Lung (tissue), 17 donors: ENCODE measurements at places on chromosomes 1 and 21.

DNA sequence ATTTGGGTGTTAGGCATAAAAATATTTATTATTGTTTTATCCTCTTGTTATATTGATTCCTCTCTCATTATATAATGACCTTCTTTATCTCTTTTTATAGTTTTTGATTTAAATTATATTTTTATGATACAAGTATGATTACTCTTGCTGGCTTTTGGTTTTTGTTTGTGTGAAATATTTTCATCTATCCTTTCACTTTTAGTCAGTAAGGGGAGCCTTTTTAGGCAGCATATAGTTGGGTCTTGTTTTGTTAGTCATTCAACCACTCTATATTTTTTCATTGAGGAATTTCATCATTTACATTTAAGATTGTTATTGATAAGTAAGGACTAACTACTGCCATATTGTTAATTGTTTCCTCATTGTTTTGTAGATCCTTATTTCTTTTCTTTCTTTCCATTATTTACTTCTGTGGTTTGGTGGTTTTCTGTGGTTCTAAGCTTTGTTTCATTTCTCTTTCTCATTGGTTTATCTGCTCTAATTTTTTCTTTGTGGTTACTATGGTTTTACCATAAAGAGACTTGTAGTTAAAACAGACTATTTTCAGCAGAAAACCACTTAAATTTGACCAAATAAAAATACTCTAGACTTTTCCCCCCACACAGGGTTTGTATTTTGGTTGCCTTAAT, 593.1 kb downstream of the NUF2 start:
- DNase-seq: no peak

DNA sequence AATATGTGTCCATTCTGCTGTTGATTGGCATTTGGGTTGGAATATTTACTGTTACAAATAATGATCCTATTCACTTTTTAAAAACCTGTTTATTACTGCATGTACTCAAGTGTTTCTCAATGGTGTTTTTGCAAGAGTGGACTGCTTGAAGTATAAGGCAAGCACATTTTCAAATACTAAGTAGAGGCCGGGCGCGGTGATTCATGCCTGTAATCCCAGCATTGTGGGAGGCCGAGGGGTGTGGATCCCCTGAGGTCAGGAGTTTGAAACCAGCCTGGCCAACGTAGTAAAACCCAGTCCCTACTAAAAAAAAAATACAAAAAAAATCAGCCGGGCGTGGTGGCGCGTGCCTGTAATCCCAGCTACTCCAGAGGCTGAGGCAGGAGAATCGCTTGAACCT, 276.9 kb upstream of the ADGRL4 start:
- DNase-seq: no peak

- DNase-seq: no peak
These were observed 41.9 kb upstream of the LRP8 start for GRCh38 chr1:53369761-53370160.

DNA sequence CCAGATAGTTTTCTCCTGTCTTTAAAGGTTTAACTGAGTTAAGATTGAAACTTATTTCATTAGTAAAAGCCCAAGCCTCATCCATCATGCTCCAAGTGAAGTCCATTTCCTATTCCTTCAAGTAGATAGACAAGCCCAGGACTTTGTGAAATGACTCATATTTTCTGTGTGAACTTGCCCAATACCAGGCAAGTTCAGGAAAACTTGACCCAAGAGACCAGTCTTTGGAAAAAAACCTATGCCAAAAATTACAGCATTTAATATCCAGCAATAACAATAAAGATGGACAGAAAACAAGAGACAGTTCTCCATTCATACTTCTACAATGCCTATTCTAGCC, 405 bp upstream of the RAB29 start:
- no peak for DNase-seq

GRCh38 chr1:101338714-101339430, 102.1 kb downstream of the S1PR1 start:
- no peak for DNase-seq

- DNase-seq: peak; percentile 74
These were observed 66.1 kb downstream of the PLXNA2 start for GRCh38 chr1:208178091-208178529.

DNA sequence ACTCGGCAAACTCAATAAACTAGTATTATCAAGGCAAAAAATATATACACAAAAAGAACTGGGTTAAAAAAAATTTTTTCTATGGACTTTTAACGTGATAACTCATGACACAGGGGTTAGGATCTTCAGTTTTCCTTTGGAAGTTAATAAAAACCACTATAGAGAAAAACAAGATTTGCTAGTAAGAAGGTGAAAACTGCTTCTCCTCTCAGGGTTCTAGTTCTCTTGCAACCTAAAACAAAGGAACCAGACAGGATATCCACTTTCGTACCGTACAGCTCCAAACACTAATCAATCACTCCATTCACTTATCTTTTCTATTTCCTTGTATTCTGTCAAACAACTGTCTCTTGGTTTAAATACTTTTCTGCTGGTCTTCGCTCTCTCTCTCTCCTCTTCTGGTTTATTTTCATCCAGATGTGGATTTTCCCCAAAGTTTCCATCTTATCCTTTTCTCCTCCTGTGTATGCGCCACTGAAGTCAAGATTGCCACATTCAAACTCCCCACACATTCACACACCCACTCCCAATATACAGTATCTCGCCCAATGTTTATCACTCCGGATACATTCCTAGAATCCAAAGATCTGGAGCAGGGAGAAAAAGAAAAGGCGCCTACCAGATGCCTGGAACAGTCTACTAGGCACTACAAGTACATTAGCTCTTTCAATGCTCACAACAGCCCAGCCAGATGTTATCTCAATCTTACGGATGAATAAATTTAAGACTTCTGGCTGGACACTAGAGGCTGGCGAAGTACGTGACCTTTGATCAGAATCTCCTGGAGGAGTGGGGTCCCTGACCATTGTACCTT, 775 bp upstream of the PRPF38B start:
- no peak for DNase-seq

GRCh38 chr1:64851664-64852063, 106.8 kb downstream of the RAVER2 start:
- DNase-seq: no peak

DNA sequence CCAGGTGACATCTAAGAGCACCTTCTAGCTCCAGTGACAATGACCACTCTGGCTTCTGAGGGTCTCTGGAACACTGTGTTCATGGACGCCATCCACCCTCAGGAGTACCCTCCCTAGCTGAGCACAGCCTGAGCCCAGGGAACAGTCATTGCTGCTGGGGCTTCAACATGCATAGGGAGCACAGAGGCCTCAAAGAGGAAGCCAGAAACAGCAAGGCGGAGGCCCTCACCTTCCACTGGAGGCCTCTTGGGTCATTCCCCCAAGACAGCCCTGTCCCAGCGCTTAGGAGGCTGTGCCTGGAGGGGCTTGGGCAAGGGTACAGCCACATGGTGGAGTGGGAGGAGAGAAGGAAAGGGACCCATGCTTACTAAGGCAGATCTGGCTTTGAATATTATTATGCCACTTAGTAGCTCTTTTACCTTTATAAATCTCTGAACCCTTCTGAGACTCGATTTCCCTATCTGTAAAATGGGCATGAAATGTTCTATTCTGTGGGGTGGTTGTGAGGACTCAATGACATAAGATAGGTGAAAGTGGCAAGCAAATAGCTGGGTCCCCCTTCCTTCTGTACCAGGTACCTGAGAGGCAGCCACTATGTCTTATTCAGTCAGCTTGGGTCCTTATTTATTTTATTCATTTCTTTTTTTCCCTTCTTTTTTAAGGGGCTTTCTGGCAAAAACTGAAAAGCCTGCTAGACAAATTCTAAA, 32.8 kb downstream of the PTAFR start:
- no peak for DNase-seq

- DNase-seq: no peak
These were observed 11.8 kb upstream of the FASLG start for GRCh38 chr1:172647110-172647564.

DNA sequence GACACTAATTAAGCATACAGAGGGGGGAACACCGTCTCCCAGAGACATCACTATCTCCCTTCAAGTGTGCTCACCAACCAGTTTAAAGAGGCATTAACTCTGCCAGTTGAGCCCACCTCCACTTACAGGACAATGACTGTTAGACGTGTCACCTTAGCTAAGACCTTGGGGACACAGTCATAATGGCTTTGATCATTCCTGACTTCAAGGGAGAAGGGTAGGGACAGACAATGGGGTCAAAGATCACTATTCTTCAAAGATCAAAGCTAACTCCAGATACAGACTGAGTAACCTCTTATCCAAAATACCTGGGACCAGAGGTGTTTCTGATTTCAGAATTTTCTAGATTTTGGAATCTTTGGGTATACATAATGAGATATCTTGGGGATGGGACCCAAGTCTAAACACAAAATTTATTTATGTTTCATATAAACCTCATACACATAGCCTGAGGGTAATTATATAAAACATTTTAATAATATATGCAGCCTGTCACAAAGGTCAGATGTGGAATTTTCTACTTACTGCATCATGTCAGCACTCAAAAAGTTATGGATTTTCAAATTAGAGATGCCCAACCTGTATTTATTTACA, 246.1 kb downstream of the SLC45A1 start:
- no peak for DNase-seq

GRCh38 chr1:2585318-2586092, 1.1 kb upstream of the PRXL2B start:
- DNase-seq: peak; percentile 75

DNA sequence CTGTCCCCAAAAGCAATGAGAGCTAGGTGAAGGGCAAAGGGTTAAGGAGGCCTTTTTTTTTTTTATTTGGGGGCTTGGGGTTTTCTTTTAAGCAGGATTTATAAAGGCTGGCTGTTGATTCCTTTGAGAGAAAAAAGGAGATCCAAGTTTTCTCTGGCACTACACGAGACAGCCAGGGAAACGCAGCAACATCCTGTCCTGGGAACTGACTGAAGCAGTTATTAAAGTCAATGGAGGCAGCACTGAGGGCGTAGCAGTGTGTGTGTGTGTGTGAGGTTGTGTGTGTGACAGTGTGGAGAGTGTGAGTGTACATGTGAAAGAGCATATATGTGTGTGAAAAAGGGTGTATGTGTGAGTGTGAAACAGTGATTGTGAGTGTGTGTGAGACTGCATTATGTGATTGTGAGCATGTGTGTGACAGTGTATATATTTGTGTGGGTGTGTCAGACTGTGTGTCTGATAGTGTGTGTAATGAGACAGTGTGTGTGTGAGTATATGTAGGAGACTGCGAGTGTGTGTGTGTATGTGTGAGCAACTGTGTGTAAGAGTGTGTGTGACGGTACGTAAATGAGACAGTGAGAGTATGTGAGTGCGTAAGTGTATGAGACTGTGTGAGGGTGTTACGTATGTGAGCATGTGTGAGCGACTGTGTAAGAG, 65.9 kb upstream of the TIAM1 start:
- DNase-seq: peak; percentile 68

- DNase-seq: no peak
These were observed 50.3 kb downstream of the KCNK1 start for GRCh38 chr1:233664253-233664652.

DNA sequence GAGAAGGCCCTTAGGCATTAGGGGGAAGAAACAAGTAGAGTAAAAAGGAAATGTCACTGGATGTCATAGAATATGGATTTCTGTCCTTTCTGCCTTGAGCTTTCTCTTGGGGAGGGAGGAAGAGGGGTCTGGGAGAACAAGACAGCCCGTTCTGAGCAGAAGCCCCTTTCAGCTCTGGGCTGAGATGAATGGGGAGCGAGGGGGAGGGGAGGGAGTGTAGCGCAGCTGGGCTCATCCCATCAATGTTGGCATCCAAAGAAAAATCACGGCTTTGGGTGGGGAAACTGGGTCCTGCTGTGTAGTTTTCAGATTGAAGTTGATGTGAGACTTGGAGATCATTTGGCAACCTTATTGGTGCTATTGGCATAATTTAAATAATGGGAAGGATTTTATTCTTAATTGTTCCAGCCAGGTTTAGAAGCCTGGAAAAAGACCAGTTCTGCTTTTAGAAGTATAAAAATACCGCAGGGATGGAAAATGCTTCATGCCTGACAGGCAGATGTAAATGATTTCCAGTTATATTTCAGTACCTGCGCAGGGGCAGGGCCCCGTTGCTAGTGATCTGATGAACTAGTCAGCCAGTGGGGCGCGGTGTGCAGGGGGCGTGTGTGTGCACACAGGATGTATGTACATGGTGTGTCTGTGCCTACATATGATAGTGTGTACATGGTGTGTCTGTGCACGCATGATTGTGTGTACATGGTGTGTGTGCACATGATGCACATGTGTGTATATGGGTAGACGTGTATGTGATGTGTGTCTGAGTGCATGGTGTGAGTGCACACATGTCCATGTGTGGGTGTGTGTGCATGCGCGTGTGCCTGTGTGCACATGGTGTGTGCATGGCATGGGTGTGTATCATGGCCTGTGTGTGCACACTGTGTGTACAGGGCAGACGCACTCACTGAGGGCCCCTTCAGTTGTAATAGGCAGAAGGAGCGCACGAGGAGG, 36.0 kb downstream of the ABCG1 start:
- DNase-seq: no peak

DNA sequence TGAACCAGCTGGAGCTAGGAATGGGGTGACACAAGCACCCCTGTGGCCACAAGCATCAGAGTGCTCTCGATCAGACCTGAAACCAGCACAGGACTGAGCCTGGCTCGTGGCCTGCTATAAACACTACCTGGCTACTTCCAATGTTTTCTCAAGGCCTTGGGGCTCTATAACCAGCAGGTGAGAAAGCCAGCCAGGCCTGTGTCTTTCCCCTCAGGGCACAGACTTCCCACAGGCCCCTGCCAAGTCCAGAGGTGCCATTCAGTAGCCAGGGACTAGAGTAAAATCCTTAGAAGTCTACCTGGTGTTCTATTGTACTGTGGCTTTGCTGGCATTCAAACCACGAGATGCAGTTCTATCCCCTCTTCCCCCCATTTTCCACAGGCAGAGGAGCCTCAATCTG, 22.6 kb downstream of the OR2G3 start:
- DNase-seq: no peak

- DNase-seq: peak; percentile 61
These were observed 37.7 kb upstream of the DDAH1 start for GRCh38 chr1:85502625-85503083.

DNA sequence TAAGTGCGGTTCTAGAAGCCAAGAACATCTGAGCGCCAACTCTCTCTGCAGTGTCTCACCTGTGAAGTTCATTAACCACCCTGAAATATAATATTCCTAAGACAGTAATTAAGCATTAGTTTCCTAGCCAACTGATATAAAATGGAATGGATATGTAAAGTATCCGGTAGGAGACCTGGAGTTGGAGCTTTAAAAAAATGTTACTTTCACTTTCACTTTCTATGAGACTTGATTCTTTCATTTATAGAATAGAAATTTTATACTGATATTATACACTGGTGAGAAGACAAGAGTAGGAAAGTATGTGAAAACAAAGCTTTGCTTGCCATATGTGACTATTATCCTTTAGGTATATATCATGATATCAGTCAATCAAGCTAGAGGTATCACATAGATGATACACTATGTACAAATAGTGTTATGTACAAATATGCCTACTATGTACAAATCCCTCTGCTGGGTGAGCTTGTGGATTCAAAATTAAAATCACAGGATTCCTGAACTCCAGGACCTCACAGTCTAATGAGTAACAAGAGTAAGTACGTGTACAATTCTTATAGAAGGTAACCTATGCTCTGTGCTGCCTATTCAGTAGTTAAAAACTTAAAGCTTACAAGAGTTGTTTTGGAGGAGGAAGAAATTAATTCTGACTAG, 934.2 kb downstream of the TTLL7 start:
- no peak for DNase-seq

- no peak for DNase-seq
These were observed 359.2 kb downstream of the RRAGC start for GRCh38 chr1:38500352-38500751.
